ENCODE measurements at places on chromosomes 5 and 9.

DNA sequence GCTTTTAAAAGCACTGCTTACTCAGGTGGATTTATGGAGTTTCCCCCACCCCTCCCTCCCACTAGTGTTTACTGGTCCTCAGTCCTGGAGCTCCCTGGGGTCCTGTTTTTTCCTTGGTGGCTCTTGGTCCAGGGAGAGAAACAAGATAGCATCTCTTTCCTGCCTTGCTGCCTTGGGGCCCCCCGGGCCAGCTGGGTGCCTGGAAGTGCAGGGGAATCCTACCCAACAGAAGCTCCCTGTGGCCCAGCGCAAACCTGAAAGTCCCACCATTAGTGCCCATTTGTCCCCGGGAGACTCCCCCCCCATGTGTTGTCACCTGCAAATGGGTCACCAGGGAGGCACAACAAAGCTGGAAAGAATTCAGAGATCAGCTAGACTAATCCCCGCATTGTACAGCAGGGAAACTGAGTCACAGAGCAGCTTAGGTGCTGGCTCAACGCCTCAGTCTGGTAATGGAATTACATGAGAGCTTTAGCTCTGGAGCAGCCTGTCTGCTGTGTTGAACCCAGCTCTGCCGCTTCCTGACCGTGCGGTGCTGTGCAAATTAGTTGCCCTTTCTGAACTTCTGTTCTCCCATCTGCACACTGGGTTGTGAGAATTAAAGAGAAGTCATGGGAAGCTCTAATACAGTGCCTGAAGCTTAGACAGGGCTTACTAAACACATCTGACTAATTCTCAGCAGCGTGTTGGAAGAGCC lies 38.2 kb downstream of the DAB2IP start:
- no peak for DNase-seq

DNA sequence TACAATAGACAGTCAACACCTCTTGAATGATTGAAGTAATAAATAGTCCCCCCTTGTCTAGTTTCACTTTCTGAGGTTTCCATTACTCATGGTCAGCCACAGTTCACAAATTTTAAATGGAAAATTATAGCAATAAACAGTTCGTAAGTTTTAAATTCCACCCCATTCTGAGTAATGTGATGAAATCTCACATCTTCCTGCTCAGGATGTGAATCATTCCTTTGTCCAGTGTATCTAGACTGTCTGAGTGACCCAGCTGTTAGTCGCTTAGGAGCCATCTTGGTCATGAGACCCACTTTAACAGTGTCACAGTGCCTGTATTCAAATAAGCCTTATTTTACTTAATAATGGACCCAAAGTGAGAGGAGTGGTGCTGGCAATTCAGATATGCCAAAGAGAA lies 311.6 kb upstream of the PRR16 start:
- DNase-seq, result no peak

GRCh38 chr9:19473605-19474004 lies 64.8 kb downstream of the ACER2 start:
- no peak for DNase-seq

GRCh38 chr5:140591747-140592372 lies 27.2 kb downstream of the SLC35A4 start:
- no peak for DNase-seq

- DNase-seq, result no peak
Observed at GRCh38 chr9:75487856-75488718, 399.8 kb downstream of the OSTF1 start.

- DNase-seq, result no peak
Observed at GRCh38 chr9:98135938-98136337, 16.9 kb upstream of the TRIM14 start.

- DNase-seq, result peak; percentile 90
Observed at GRCh38 chr9:108543251-108543778, 312.5 kb downstream of the ACTL7B start.

GRCh38 chr9:121321016-121321503 lies 49.0 kb downstream of the STOM start:
- DNase-seq, result no peak

DNA sequence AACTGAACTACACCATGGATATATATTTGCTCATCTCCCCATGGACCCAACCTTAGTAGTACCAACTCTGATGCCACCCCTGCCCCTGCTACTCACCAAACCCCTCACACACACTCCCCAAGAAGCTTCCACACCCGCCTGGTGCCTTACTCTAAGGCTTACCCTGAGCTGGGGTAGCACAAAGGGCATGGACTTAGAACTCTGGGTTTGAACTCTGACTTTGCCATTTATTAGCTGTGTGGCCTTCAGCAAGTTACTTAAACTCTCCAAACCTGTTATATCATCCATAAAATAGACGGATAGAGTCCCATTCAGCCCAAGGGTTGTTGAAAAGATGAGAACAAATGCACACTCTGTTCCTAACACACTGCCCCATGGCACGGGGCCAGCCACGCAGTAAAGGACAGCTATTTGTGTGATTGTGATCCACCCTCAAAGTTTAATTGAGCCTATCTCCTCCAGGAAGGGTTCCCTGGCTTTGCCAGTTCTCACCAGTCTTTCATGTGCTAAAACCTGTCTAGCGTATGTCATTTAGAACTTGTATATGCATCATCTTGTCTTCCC lies 111.0 kb downstream of the KLHL3 start:
- DNase-seq, result no peak

- no peak for DNase-seq
Observed at GRCh38 chr9:18060269-18060934, 413.6 kb upstream of the ADAMTSL1 start.
